ENCODE measurements at places on chromosomes 1 and 21.

- DNase-seq = no peak
These were observed 4.7 kb downstream of the NDC1 start for GRCh38 chr1:53833393-53833792.

DNA sequence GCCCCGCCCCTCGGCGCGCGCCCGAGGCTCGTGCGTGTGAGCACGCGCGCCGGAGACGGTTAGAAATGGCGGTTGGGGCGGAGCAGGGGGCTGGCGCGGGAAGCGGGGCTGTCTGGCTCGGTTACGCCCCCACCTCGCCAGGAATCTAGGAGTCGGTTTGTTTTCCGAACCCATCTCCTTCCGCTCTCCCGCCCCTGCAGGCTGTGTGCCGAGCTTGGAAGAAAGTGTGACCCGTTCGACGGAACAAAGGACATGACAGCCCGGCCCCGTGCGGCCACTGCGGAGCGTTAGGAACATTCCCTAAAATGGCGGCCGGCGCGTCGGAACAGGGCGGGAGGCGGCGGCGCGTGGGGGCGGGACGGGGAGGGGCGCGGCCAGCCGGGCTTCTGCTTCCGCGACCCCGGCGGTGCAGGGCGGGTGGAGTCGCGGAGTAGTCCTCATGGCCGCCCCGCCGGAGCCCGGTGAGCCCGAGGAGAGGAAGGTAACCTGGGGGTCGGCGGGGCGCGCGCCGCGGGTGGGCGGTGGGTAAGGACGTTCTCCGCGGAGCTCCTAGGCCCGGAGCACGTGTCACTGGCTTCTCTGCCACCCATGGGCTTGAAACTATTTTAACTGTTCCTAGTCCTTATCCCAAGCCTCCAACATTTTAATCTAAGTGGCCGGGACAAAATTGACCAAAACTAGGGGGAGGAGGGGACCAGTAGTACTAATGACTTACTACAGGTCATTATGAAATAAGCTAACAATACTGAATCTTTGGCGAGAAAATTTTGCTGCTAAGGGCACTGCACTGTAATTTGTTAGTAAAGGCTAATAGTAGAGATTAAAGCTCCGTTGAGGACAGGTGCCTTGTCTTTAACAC, at the start of gene COX20:
COX20 (plus strand) TSS at position 383 of the 859 bp plus-strand sequence; CDS start at position 440, 57 bp downstream.
- peak; percentile 90 for DNase-seq

- peak; percentile 81 for DNase-seq
These were observed at the start of gene PPFIA4 for GRCh38 chr1:203026031-203026665. PPFIA4 (plus strand) TSS chr1:203026491; CDS start chr1:203039009, 12,518 bp downstream.

DNA sequence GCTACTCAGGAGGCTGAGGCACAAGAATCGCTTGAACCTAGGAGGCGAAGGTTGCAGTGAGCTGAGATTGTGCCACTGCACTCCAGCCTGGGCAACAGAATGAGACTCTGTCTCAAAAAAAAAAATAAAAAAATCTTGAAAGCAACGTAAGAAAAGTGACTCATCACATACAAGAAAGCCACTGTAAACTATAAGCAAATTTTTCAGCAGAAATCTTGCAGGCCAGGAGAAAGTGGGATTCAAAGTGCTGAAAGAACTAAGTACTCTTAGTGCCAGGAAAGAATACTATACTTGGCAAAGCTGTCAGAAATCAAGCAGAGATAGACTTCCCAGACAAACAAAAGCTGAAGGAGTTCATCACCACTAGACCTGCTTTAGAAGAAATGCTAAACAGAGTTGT, 4.4 kb upstream of the HMGN1 start:
- no peak for DNase-seq

DNA sequence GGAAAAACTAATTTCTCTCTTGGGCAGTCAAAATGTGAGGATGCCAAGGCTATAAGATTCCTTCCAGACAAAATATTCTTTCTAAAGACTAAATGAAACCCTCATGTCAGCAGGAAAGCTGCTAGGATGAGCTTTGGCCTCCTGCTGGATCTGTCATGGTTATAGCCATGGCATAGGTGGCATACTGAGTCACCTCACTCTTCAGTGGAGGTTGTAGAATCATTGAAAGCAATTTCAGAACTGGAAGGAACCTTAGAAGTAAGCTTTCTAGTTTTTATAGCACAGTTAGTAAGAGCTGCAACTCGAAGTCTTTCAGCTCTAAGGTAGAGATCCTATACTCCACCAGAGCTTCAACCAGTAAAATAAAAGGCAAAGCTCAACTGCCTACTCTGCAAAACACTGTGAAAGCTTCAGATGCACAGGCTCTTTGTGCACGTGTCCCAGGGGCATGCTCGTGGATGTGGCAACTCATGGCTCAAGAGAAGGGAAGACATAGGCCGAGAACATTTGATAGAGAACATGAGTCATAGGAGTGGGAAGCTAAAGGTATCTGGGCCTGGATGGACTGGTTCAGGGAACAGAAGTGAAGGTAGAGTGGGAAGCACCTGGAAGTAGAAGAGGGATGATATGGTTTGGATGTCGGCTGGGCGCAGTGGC, 5.8 kb downstream of the AVPR1B start:
- no peak for DNase-seq

- DNase-seq = no peak
These were observed 64.6 kb downstream of the KDM1A start for GRCh38 chr1:23083714-23084480.

DNA sequence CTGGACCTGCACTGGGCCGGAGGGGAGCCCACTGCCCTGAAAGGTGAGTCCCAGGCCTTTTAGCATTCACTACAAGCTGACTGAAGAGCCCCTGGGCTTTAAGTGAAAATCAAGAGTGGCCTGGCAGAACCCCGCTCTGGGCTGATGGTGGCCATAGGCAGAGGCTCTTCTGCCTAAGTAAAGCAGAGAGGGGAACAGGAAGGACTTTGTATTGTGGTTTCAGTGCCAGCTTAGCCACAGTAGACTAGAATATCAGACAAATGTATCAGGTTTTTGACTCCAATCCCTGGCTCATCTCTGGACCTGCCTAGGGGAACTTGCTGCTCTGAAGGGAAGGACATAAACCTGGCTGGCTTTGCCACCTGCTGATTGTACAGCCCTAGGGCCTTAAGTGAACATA, 10.2 kb upstream of the HENMT1 start:
- no peak for DNase-seq

- no peak for DNase-seq
These were observed 37.5 kb downstream of the SPTA1 start for GRCh38 chr1:158649052-158649451.

GRCh38 chr21:41170442-41170841, 2.5 kb downstream of the BACE2 start:
- no peak for DNase-seq

DNA sequence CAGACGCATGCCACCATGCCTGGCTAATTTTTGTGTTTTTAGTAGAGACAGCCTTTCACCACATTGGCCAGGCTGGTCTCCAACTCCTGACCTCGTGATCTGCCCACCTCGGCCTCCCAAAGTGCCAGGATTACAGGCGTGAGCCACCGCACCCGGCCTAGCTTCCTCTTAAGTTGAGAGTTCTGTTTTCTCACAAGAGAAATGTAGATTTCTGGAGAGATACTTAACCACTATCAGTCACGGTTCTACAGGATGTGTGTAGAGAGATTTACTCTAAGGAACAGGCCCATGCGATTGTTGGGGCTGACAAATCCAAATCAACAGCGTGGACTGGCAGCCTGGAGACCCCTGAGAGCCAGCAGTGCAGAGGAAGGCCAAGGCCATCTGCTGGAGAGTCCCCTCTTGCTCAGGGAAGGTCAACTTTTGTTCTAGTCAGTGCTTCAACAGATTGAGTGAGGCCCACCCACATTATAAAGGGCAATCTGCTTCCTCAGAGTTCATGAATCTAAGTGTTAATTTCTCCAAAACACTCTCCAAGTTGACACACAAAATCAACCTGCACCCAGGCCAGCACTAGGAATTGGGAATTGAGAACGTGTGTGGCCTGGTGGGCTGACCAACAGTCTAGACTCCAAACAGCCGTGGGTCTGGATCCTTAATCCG, 38.7 kb downstream of the CHAF1B start:
- DNase-seq = no peak

DNA sequence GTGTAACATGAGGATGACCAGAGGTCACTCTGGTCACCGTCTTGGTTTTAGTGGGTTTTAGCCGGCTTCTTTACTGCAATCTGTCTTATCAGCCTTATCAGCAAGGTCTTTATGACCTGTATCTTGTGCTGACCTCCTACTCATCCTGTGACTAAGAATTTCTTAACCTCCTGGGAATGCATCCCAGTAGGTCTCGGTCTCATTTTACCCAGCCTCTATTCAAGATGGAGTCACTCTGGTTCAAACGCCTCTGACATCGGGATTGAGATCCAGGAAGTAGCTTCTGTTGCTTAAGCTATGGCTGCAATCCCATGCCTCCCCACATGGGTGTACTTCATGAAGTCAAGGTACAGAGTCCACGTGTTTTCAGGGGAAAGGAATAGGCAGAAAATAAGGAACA, 19.9 kb downstream of the FMN2 start:
- no peak for DNase-seq

GRCh38 chr1:12596007-12596821, 21.8 kb downstream of the DHRS3 start:
- no peak for DNase-seq
